A549 treated with RU486 at 1 μM for 4 hours (cell line): ENCODE measurements at places on chromosomes 2 and 18. TPM values are rescaled to one million over a fixed set of nuclear protein-coding genes. Genes with fewer than 3 reads are reported as not detected.

The KLHL30 gene
- 0.10 to 0.22 TPM (median 0.14 TPM) in 5 replicates for total RNA-seq

The SLC8A1 gene
- total RNA-seq, result 0.24 to 0.58 TPM (median 0.50 TPM) in 5 replicates

The EGR4 gene
- total RNA-seq, result 0.17 to 0.37 TPM (median 0.27 TPM) in 5 replicates

The CD8B2 gene
- not detected in 5 replicates for total RNA-seq

The ELMOD3 gene
- 11.1 to 13.1 TPM (median 11.9 TPM) in 5 replicates for total RNA-seq

The ARMC9 gene
- total RNA-seq, result 13.3 to 16.7 TPM (median 15.8 TPM) in 5 replicates

The CCDC74A gene
- total RNA-seq, result 11.8 to 18.8 TPM (median 16.0 TPM) in 5 replicates

The RAMP1 gene
- total RNA-seq, result not detected in 5 replicates

The DLX1 gene
- 3.5 to 4.3 TPM (median 3.9 TPM) in 5 replicates for total RNA-seq

The CAMKMT gene
- total RNA-seq, result 5.3 to 7.2 TPM (median 5.9 TPM) in 5 replicates

The KCNK3 gene
- 1.0 to 2.1 TPM (median 1.7 TPM) in 5 replicates for total RNA-seq

The DTNB gene
- total RNA-seq, result 8.7 to 10.3 TPM (median 9.2 TPM) in 5 replicates

The MBD1 gene
- 25.2 to 37.5 TPM (median 34.6 TPM) in 5 replicates for total RNA-seq

The SH3YL1 gene
- total RNA-seq, result 8.3 to 11.8 TPM (median 9.0 TPM) in 5 replicates

The SP110 gene
- 6.2 to 8.0 TPM (median 6.7 TPM) in 5 replicates for total RNA-seq

The PNPT1 gene
- total RNA-seq, result 27.0 to 52.3 TPM (median 33.5 TPM) in 5 replicates

The SAG gene
- not detected in 5 replicates for total RNA-seq

The CHRND gene
- total RNA-seq, result not detected in 5 replicates

The UGT1A3 gene
- total RNA-seq, result 0.10 to 0.22 TPM (median 0.13 TPM) in 3 of 5 replicates, not detected in the others
